ENCODE measurements at places on chromosomes 6 and 20.

- no peak for DNase-seq
Observed at GRCh38 chr6:81382852-81383251, 369.6 kb downstream of the TENT5A start.

DNA sequence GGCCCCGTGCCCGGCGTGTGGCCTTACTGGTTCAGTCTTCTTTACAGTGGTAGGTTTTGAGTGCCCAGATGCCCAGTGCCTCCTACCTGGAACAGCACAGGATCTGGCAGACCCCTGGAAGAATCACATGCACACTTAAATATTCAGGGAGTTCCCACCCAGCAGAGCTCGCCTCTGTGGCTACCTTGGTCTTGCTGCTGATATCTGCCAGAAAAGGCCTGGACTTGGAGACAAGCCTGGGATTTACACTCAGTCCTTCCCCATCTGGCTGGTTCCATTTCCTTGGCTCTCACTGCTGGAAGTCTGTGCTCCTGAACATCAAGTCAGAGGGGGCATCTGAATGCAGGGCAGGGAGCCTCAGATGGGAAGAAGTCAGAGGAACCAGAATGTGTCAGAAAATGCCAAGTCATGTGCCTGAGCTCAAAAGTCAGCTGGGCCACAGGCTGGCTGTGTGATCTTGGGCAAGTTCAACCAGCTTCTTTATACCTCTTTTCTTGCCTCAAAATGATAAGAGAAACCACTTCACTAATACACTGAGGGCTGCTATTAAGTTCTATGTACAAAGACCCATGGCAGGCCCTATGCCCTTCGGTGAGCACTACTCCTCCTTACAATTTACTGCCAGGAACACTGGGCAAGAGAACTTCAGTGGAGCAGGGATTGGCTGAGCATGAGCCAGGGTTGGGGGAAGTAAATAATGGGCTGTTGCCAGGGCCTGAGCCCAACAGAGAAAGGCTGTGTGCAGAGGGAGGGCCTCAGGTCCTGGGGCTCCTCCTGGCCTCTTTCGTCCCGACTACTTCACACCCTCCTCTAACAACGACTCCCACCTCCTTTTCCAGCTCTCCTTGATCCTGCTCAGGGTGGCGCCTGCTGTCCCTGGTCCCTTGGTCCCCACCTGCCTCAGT lies 158.1 kb upstream of the PROKR2 start:
- no peak for DNase-seq

DNA sequence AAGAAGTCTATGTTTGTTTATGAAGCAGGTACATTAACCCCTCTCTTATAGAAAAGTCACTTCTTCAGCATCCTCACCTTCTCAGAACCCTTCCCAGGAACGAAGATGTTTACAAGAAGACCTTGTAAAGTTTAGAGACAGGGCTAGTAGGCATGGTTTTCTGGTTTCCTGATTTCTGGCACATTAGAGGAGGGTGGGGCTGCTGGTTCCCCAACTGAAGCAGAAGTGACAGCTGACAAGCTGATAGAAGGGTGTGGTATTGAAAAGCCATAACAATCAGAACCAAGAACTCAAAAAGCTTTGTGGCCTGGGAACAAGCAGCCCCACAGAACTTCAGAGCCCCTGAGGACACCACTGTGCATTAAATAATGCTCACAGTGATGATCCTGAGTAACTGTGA lies 91.2 kb downstream of the RTN4IP1 start:
- no peak for DNase-seq

GRCh38 chr6:150302520-150303176 lies 66.2 kb upstream of the IYD start:
- DNase-seq, result no peak

DNA sequence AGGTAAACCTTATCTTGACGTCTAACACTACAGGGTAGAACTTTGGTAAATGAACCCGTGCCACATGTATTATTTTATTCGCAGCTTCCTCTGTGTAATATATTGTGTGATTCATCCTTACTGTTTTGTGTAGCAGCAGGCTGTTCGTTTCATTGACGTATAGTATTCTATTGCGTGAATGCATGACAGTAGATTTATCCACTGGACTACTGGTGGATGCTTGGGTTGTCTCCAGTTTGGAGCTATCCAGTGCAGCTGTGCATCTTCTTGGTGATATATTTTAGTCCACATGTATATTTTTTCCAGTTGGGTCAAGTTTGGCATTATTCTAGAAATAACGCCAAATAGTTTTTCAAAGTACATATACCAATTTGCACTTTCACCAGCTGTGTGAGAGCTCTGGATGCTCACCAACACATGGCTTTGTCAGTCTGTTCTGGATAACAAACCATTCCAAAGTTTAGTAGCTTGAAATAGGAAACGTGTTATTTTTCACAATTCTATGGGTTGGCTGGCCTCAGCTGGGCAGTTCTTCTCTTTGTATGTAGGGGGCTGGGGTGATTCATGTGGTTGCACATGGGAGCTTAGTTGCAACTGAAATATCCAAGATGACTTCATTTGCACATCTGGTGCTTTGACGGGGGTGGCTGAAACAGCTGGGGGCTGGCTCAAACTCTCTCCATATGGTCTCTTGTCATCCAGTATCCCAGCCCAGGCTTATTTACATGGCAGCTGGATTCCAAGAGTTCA lies 9.3 kb downstream of the ECT2L start:
- DNase-seq, result no peak

All from epithelial cell of prostate (primary cell).